ENCODE measurements at places on chromosomes 6 and 20.
A peak's percentile ranks its signal among the peaks of the same experiment; 100 is the strongest.

- no peak for DNase-seq
Measured at GRCh38 chr20:35173576-35174192, 1.8 kb downstream of the PROCR start.

DNA sequence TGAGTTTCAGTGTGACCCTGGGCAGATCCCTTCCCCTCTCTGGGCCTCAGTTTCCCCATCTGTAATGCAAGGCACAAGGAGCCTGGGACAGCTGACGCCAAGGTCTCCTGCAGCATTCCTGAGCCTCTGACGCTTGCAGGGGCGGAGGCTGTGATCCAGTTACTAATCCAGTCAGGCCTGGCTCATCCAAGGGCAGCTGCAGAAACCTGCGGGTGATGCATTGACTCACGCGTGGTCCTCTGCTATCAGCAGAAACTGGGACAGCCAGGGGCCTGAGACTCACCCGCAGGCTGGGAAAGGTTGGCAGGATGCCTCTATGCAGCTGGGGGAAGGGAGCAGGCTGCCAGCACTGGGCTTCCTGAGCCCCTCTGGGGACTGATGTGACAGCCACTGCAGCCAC, 65.0 kb upstream of the SIRPA start:
- no peak for DNase-seq

DNA sequence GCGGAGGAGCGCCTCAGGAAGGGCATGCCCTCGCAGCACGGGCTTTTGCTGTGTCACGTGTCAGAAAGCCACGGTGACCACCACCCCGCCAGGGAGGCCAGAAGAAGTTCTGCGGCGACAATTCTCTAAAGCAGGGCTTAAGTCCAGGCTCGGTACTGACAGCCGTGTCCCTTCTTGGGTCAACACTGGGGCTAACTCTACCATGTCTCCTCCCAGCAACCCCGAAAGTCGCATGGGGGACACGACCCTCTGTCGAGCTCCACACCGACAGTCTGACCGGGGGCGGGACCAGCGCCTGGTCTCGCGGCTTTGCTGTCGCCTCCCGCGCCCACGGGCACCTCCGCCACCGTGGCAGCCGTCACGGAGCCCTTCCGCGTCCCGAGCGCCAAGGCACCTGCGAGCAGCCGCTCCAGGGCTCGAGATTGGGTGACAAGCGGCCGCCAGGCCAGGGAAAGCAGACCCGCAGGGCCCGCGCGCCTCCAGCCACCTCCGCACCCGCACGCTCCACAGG, 534 bp downstream of the NANP start:
- DNase-seq, result no peak

GRCh38 chr6:159961528-159961927, 7.4 kb upstream of the IGF2R start:
- DNase-seq, result no peak

DNA sequence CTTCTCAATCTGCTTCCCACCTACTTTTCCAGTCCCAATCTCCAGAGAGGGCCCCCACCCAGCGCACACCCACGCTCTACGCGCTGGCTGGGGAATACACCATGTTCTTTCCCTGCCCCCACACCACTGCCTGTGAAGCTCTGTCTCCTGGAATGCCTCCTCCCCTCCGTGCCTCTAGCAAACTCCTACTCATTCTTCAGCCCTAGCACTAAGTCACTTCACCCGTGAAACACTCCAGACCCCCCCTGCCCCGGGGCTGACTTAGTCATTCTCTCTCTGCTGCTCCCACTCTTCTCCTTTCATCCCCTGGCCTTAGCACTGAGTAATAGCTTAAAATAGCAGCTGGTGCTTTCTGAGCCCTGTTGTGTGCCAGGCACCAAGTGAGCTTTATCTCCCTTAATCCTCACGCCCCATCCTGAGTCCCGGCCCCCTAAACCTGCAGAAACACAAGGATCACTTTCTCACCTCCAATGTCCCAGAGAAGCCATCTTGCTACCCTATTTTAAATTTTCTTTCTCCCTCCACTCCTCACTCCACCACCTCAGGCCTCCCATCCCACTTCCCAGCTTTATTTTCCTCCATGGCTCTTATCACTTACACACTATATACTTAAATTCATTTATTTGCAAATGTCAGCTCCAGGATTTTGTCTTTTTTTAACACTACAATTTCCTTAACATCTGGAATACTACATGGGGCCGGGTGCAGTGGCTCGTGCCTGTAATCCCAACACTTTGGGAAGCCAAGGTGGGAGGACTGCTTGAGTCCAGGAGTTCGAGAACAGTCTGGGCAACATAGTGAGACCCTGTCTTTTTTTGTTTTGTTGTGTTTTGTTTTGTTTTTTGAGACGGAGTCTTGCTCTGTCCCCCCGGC, 6.3 kb upstream of the PARD6B start:
- no peak for DNase-seq

DNA sequence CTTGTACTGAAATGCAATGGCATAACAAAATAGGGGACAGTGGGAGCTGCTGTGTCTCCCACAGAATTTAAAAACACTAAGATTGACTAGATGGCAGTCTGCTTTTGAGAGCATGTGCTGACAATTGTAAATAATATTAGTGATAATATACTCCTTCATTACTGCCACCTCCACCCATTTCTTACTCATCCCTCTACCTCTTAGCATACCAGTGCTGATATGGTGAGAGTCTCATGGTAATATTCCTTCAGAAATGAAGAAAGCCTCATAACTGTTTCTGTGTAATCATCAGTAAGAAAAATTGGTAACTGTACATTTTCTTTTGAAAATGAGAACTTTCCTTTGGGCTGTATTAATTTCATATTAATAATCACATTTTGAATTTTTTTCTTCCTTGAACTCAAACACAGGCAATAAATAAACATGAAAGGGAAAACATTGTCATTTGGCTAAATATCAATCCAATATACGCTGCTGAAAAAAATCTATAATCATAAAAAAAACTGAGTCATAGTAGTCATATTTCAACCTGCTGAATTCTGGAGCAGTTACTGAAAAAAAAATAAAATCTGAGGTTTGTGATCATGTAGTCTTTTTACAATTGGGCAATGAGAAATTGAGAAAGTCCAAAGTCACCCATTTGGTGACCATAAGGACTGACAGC, 34.6 kb downstream of the FAM83B start:
- DNase-seq, result no peak

DNA sequence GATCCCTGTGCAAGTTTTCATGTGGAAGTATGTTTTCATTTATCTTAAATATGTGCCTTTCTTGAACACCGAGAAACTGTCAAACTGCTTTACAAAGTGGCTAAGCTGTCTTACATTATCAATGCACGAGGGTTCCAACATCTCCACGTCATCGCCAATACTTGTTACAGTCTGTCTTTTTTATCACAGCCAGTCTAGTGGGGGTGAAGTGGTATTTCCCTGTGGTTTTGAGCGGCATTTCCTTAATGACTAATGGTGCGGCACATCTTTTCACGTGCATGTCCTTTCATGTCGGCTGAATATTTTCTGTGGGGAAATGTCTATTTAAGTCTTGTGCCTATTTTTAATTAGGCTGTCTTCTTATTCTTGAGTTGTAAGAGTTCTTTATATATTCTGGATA, 280.4 kb downstream of the FOXC1 start:
- no peak for DNase-seq

DNA sequence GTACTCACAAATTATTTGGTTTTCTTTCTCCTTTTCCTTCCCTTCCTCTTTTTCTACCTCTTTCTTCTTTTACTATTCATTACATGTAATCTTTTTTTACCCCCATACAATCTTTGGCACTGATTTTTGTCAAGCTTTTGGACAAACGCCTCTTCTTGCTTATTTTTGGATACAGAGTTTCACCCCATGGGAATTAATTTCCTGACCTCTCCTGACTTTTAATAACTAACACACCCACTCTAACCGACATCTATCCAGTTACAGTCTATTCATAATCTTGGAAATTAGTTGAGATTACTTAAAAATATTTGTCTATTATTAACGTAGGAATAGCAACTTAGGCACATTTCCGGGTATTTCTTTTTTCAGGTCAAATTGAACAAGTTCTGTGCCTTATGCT, 101.2 kb downstream of the HDGFL1 start:
- no peak for DNase-seq

DNA sequence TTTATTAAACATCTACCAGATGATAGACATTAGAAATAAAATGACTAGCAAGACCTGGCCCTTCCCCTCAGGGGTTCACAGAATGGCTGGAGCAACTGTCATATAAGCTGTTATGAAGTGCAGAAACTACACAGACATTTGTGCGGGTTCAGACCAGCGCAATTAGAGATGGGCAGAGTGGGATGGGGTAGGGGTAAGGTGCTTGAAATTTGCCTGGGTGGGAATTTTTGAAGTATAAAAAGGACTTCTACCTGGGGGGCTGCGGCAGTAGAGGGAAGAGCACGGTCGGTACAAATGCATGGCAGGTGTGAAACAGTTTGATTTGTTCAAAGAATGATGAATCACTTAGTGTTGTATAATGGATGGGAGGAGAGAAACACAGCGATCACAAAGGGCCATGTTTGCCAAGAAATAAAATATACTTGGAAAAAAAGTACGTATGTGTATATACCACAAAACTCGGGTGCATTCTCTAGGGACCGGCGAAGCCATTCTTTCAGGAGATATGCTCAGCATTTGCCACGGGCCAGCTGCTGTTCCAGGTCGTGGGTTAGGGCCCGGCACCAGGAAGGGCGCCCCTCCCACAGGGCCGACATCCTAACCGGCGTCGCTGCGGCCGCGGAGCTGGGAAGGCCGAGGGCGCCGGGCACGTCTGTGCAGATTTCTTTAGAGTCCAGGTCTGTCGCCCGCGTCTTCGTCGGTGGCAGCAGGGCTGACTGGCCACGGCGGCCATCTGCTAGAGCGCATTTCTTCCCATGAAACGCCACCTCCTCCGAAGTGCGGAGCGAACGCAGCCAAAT, 809 bp upstream of the NOL7 start:
- no peak for DNase-seq

DNA sequence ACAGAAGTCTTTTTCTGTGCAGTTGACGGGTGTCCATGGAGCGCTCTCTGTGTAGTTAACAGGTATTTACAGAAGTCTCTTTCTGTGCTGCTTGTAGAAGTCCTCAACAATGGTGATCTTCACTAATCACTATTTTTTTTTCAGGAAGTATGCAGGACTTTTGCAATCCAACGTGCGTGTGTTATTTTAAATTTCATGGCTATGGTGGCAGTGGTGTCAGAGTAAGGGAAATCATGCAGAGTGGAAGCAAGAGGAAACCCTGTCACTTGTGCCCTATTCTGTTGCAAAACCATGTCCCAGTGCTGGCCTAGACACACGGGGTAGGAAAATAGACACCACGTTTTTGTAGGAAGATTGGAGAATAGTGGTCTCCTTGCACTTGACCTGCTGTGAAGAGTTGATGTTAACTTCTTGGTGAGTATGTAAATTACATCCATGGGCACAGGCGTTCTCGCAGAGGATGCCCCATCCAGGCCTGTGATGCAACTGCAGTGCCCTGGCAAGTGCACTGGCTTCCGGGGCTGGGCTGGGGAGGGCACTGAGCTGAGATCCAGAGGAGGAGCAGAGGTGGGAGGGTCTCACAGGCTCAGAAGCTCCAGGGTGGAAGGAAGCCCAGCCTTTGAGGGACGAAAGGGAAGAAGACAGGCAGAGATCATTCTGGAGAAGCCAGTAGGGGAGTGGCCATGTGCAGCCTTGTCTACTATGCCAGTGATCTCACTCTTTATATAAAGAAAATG, 146.5 kb downstream of the SYCP2 start:
- no peak for DNase-seq

- DNase-seq, result peak; percentile 94
Measured at GRCh38 chr6:113970805-113971676, at the start of gene HDAC2. TSS of gene HDAC2 (minus strand) at chr6:113971148. CDS start at chr6:113970908, 240 bp downstream.

DNA sequence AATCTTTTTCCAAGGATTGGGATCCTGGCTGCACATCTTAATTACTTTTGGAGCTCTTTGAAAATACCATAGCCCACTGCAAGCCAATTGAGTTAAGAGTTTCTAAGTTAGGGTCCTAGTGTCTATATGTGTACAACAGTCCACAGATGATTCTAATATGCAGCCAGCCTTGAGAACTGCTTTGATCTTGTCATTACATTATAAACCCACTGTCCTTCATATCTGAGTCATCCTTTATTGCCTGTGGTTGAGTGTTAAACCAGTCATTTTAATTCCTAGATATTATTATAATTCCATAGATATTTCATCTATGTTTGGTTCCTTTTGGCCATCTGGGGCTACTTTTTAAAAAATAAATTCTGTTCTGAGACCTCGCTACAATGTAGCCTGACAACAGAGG, 24.1 kb downstream of the MCM8 start:
- DNase-seq, result no peak

- DNase-seq, result no peak
Measured at GRCh38 chr6:167469672-167470071, 144.8 kb downstream of the TTLL2 start.

- DNase-seq, result no peak
Measured at GRCh38 chr6:154448448-154449096, 61.9 kb downstream of the CNKSR3 start.

DNA sequence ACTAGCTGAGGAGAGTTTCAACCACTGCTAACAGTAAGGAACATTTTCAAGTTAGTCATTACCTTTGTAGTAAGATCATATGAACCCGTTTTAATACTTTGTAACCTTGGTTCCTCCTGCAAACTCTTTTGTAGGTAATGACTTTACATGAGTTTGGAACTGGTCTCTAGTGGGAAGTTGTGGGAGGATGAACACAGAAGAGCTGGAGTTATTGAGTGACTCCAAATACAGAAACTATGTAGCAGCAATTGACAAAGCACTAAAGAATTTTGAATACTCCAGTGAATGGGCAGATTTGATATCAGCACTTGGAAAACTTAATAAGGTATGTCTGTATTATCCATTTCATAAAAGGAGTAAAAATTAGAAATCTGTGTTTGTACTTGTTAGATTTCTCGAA, 29.3 kb downstream of the DOP1A start:
- no peak for DNase-seq

DNA sequence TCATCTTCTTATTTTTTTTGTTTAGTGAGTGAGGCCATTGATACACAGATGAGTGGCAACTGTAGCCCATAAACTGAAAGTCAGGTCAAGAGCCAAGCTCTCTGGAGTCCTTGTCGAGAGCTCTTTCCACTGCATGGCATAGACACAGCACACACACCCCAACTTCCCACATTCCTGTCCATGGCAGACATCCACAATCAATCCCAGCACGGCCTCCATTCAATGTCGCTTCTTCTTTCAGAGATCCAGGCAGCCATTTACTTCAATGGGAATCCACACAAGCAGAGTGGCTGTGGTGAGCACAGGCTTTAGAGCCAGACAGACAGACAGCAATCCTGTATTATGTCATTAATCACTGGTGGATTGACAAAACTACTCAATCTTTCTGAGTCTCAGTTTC, 34.9 kb upstream of the ECI2 start:
- DNase-seq, result no peak

- no peak for DNase-seq
Measured at GRCh38 chr20:10228330-10228729, 9.7 kb downstream of the SNAP25 start.

- no peak for DNase-seq
Measured at GRCh38 chr6:30814146-30815040, 69.9 kb upstream of the DDR1 start.

- DNase-seq, result no peak
Measured at GRCh38 chr20:4898282-4899244, 102.7 kb downstream of the SLC23A2 start.

Data from B cell (primary cell).